ENCODE measurements at places on chromosomes 5 and 9. TPM values are rescaled to one million over a fixed set of nuclear protein-coding genes. Genes with fewer than 3 reads are reported as not detected.

Gene LIX1
- not detected for total RNA-seq

DNA sequence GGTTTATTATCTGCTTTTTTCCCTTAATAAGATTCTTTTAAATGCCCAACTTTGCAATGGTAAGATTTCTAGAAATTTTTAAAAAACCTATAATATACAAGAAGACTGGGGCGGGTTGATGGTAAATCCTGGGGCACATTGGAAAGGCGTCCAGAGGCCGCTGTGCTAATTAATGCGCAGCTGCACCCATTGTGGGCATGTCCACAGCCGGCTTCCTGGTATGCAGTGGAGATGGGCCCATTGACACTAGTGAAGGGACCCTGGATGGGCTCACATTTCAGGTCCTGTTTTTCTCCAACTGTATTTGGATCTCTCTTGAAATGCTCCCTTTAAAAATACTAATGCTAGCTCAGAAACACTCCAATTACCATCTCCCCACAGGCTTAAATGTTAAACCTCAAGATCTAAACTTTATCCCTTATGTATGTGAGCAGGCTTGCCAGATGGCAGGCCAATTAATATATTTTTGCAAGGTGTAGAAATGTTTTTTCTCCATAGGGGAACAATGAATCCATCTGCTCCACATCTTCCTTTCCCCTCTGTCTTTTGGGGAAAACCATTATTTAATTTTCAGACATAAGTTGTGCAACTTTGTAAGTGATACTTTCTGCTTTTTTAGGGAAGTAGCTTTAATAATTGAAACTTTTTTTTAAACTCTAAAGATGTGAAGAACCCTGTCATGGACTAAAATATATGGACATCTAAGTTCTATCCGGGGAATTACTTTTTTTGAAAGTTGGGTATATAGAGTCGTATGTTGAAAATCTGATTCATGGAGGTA lies 177.3 kb downstream of the CD180 start:
- DNase-seq, result no peak

GRCh38 chr9:92480291-92480771 lies 2.0 kb downstream of the ASPN start:
- DNase-seq, result peak; percentile 76

Gene SLC6A7
- total RNA-seq, result not detected

GRCh38 chr5:15073453-15073852 lies 201.9 kb upstream of the ANKH start:
- DNase-seq, result no peak

GRCh38 chr9:34628656-34629490 lies at the start of gene ARID3C:
ARID3C (minus strand) TSS chr9:34629066; CDS start chr9:34628014, 1,052 bp downstream.
- DNase-seq, result no peak

GRCh38 chr5:145776886-145777285 lies 58.3 kb downstream of the PRELID2 start:
- no peak for DNase-seq

- DNase-seq, result no peak
Observed at GRCh38 chr9:124399968-124400940, 15.0 kb downstream of the PSMB7 start.

- DNase-seq, result peak; percentile 68
Observed at GRCh38 chr9:95065224-95065623, 252.3 kb downstream of the FANCC start.

- DNase-seq, result no peak
Observed at GRCh38 chr5:107977550-107978071, 306.9 kb upstream of the EFNA5 start.

DNA sequence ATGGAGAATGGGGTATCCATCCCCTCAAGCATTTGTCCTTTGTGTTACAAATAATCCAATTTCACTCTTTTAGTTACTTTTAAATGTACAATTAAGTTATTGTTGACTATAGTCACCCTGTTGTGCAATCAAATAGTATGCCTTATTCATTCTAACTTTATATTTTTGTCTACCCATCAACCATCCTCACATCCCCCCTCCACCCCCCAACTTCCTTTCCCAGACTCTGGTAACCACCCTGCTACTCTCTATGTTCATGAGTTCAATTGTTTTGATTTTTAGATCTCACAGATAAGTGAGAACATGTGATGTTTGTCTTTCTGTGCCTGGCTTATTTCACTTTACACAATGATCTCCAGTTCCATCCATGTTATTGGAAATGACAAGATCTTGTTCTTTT lies 15.4 kb upstream of the RANBP17 start:
- DNase-seq, result no peak

Gene SLC4A9
- total RNA-seq, result not detected

DNA sequence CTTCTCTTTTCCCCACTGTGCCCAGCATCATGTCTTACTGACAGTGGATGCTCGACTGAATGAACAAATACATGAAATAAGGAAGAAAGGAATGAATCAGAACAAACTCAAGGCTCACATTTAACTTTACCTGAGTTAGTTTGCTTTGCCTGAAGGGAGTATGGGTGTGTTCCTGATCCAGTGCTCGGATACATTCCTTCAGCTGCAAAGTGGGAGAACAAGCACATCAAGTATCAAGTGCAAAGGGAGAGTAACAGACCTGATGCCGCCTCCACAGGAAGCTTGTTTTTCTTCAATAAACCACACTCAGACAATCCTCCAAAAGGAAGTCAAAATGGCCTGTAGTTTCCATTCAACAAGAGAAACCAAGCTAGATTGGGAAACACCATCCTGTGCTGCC lies 66.1 kb downstream of the KIF24 start:
- no peak for DNase-seq

Gene GKAP1
- not detected for total RNA-seq

GRCh38 chr9:79742110-79742721 lies 170.5 kb downstream of the TLE4 start:
- DNase-seq, result no peak

GRCh38 chr9:134575103-134575900 lies 66.3 kb upstream of the COL5A1 start:
- peak; percentile 27 for DNase-seq

DNA sequence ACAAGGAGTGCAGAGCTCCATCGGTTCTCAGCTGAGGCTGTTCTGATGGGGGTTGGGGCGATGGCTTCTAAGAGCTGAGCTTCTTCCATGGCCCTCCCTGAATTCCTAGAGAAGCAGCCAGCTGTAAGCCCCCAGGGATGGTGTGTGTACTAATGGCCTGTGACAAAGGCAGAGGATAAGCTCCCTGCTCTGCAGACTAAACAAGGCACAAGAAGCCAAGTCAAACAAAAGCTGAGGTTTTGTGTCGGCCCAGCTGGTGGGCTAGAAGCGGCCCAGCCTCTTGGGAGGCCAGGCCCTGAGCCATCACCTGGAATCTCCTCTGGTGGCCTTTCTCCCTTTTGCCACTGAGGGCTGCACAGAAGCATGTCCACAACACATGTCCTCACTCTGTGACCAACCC lies 75.0 kb upstream of the XPA start:
- no peak for DNase-seq

Gene ZDHHC11B
- total RNA-seq, result 0.64 TPM

GRCh38 chr5:132471944-132472343 lies 18.6 kb downstream of the IRF1 start:
- DNase-seq, result no peak

Gene IFNA8
- total RNA-seq, result not detected

Gene RASGEF1C
- not detected for total RNA-seq

Gene TAS2R1
- total RNA-seq, result not detected

- no peak for DNase-seq
Observed at GRCh38 chr5:128287740-128288139, 204.2 kb downstream of the SLC12A2 start.

- DNase-seq, result no peak
Observed at GRCh38 chr5:107668154-107669095, 2.3 kb downstream of the EFNA5 start.

DNA sequence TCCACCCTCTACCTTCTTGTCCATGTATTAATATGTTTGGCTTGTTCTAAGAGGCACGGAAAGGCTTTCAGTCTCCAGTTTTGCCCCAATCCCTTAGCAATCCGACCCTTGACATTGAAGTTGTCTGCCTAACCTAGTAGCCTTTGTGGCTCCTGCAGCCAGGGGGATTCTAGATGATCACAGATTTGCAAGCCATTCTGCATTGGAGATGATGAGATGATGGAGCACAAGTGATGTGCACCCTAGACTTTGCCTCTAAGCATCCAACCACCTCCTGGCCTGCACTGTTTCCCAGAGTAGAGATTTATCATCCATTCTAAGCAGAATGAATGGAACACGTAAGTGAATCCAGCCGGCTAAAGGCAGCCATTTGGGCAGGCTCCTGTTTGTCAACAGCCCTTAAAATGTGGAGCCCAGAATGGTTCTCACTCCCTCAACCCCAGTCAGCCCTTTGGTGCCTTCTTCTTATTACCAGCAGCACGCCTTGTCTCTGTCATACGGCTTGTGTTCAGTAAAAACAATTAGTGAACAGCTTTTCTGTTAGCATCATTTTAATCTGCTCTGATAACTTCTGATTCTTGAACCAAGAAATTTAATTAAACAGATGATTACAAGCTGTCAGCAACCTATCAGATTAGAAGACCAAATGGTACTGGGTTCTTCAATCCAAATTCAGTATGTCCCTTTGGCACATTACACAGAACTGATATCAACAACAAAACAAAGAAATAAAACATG lies 5.7 kb upstream of the TRAF1 start:
- DNase-seq, result no peak

Gene TMEM215
- total RNA-seq, result 0.75 TPM

GRCh38 chr5:92676215-92677165 lies 904.5 kb downstream of the NR2F1-AS1 start:
- DNase-seq, result no peak

DNA sequence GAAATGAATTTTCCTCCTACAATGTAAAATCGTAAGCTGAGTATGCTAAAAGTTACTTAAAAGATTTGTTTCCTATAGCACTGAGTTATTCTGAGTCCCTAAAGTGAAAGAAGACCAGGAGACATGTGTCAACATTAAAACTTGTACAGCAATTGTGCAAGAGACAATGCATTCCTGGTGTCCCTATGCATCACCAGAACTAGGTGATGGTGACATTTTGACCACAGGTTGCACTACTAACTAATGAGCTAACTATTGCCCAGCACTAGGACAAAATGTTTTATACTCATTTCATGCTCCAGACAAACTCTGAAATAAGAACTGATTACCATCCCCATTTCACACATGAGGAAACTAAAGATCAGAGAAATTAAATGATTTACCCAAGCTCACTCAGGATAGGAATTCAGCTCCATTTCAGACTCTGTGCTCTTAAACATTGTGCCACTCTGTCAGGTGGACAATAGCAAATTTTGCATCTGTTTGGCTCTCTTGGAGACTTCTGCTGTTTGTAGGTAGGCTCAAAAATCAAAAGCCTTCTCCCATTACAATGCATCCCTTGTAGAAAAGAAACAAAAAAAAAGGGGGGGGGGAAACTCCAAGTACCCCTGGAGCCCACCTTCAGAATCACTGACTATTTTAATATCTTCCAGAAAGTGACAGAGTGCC lies 269.2 kb downstream of the ACTL7B start:
- no peak for DNase-seq

- DNase-seq, result no peak
Observed at GRCh38 chr9:129999141-129999510, 43.9 kb downstream of the FNBP1 start.

DNA sequence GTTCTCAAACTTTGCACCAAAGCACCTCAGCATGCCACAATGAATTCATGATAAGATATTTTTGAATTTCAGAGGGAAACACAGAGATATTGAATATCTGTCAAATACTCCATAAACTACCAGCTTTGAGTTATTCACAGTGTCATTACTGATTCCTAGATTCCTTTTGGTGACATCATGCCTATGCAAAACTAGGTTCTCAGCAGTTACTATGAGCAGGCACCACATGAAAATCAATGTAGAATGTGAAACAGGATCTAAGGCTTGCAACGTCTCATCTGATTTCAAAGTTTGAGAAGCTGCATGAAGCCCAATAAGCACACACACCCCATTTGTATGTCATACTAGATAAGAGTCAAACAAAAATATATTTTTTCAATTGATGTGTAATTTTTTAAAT lies 426.5 kb downstream of the NR2F1-AS1 start:
- DNase-seq, result no peak

DNA sequence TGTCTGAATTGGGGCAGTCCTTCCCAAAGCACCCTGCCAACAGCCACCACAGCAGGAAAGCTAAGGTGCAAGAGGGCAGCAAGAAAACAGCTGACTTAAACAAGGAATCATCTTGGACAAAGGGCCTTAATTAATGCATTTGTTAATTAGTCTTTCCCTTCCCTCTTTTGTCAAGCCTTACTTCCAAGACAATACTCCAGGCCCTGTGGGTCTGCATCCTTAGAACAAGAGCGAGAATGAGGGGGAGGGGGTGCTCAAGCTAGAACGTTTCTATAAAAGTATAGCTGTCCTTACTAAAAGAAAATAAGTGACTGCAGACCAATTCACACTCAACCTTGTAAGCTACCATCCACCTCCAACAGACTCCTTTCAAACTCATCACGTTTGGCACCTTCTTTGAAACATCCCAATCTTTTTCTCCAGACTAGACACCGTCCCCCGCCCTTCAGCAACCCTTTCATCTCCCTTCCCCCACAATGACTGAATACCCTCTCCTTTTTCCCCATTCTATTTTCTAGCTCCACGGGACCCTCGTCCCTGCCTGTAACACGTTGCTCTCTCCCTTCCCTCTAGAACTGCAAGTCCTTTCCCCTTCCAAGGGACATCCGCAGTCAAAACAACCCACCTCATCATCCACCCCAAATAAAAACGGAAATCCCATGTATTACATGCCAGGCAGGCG lies 85.7 kb upstream of the RNF38 start:
- no peak for DNase-seq

All from ascending aorta (tissue), 2 donors.